ENCODE measurements at places on chromosomes 4 and X.

DNA sequence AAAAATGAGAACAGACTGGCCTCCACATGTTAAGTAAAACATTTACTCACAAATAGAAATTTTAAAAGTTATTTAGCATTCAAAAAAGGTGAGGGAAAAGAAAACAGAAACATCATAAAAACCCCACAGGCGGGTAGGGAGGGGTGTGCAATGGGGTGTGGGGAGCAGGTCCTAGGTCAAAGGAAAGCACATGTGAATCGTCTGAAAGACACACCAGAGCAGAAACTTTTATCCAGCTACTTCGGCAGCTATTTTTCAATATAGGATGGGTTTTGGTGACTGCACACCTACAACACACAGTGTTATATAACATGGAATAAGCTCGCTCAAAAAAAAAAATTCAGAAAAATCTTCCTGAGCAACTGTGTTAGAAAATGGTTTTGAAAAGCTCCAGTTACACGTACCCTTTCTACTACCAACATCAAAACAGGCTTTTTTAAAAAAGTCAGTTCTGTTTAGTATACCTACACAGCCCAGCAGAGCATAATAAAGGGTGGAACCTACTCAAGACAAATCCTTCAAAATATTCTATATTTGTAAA is 1.6 kb downstream of the OTUD4 start:
- no peak for DNase-seq

DNA sequence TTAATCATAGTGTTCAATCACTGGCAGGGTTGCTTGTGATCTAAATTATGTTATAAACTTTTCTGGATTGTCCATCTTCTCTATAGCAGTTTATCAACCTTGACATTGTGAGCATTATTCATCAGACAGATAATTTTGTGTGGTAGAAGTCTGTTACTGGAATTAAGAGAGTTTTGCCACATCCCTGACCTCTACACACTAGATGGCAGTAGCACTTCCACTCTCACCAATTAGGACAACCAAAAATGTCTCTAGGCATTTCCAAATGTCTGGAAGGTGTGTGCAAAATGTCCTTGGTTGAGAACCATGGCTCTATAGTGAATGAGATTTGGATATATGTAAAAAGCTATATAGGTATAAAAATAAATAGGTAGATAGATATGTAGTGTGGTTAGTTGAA is 324.1 kb upstream of the FAM47C start:
- DNase-seq: no peak

- no peak for DNase-seq
These were observed 11.9 kb upstream of the HS3ST1 start for GRCh38 chr4:11440481-11441193.

DNA sequence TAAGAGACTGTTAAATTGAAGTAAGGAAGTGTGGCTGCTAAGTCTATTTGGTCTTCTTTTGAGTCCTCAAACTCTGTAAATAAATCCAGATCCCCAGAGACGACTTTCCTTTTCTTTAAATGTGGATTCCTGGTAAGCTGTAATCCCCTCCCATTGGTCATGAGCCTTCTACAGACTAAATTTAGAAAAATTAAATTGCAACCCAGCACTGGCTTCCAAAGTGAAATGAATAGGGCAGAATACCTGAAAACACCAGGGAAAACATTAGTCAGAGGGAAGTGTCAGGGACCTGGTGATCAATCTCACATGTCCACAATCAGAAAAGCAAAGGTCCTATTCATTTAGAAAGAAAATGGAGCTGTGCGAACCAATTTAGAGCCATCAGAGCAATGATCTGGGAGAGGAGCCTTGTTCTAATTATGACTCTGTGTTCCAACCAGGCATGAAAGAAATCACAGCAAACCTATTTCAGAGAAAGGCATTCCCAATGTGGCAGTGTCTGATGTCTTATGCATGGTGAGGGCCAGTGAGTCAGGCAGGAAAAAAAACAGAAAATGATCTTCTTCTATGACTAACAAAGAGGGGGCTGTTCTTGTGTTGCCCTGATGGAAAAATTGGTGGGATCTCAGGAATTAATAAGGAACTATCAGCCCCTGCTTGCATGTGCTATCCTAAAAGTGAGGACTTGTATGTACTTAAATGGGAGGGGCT is 19.8 kb upstream of the CCDC149 start:
- no peak for DNase-seq

DNA sequence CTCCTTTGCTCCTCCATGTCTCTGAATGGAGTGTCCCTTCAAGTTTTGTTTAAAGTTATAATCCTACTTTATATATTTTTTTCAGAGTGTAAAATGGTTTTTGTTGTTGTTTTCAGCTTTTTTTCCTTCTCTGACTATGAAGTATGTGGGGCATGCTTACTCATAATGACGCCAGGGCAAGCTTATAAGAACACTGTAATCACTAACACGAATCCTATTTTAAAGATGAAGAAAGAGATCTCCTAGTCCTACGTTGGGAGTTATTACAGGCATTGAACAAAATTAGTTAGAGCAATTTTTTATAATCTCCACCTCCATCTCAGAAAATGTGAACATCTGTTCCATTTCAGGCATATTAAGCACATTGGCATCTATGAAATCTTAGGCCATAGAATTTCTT is 268.1 kb upstream of the MAGEB2 start:
- DNase-seq: no peak

- DNase-seq: no peak
These were observed 139.9 kb upstream of the USP9X start for GRCh38 chrX:40945361-40945713.

GRCh38 chr4:25283948-25284347 is 28.6 kb upstream of the ZCCHC4 start:
- DNase-seq: no peak

GRCh38 chrX:87580862-87581261 is 63.3 kb downstream of the KLHL4 start:
- DNase-seq: no peak

GRCh38 chrX:105150557-105150956 is 69.9 kb downstream of the TEX13A start:
- no peak for DNase-seq

- no peak for DNase-seq
These were observed 36.3 kb downstream of the C4orf51 start for GRCh38 chr4:145716200-145716599.

Measured in spleen (tissue), 13 donors.